ENCODE measurements at places on chromosomes 11 and 22. TPM values are rescaled to one million over a fixed set of nuclear protein-coding genes. Genes with fewer than 3 reads are reported as not detected.

- DNase-seq: no peak
These were observed 6.3 kb upstream of the IGLL5 start for GRCh38 chr22:22881116-22882000.

Gene HDHD5
- total RNA-seq: 60.1 TPM

Gene MRGPRE
- total RNA-seq: not detected

Gene TUBA8
- total RNA-seq: 12.6 TPM

Gene GPR83
- 0.05 TPM for total RNA-seq

DNA sequence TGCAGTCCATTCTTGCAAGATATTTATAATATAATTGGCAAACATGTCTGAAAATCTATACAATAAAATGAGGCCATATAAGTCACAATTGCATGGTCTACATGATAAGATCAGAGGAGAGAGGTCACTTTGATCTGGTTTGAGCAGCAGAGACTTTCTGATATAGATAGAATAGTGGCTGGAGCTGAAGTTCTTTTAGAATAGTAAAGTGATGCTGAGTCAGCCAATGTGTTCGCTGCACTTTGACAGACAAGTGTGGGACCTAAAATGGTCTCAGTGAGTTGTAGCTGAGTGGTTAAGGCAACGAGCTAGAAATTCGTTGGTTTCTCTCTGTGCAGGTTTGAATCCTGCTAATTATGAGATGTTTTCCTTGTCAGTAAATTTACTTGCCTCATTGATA, 257.0 kb upstream of the C11orf87 start:
- DNase-seq: no peak

Gene MRPL11
- total RNA-seq: 27.9 TPM

- DNase-seq: no peak
These were observed 3929.2 kb upstream of the OR11H1 start for GRCh38 chr22:11598492-11599440.
